CD4-positive, alpha-beta T cell treated with Interleukin-10 for 1 hour (primary cell): ENCODE measurements at places on chromosomes 2 and 18.

- DNase-seq = no peak
These were observed 29.9 kb upstream of the STK39 start for GRCh38 chr2:168277276-168277675.

DNA sequence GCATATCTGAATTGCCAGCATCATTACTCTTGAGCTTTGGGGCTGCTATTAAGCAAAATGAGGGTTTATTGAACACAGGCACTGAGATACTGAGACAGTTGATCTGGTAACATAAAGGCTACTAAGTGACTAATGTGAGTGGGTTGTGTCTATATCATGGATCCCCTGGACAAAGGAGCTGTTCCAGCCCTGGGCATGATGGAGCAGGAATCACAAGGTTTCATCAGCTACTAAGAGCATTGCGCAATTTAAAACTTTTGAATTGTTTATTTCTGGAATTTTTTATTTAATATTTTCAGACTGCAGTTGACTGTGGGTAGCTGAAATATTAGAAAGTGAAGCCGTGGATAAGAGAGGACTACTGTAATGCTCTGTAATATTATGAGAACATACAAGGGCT is 73.5 kb downstream of the MGAT5 start:
- no peak for DNase-seq

DNA sequence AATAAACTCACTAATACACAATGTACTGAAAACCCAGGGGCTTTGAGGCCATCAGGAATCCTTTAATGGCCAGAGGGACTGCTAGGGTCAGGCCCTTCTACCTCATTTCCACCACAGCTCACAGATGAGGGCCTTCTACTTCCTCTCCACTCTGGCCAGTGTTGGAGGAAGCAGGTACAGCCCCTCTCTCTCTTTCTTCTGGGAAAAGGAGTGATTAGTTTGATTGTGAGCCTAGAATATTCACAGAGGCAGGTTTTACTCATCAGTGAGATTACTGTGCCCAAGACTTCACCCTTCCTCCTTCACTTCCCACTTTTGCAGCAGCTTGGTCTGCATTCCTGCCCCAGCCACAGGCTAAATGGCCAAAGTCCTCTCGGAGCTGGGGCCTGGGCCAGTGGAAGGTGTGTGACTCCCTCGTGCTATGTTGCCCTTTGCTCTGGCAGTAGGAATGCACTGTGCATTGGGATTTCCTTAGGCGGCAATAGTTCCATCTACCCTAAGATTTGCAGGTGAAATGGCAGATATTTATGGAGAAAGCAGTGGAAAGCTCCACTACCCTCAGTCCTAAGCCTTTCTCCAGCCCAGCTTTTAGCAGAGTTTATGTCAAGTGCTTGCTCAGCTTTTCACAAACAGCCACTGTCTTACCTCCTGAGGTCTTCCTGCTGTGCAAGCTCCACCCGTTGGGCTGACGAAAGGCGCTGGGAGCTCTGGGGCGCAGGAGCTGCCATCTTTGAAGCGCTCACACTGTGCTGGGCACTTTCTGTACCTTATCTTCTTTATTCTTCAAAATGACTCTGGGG is 36.2 kb upstream of the YES1 start:
- DNase-seq = no peak

- DNase-seq = no peak
These were observed 55.1 kb upstream of the EML4 start for GRCh38 chr2:42114091-42114490.

DNA sequence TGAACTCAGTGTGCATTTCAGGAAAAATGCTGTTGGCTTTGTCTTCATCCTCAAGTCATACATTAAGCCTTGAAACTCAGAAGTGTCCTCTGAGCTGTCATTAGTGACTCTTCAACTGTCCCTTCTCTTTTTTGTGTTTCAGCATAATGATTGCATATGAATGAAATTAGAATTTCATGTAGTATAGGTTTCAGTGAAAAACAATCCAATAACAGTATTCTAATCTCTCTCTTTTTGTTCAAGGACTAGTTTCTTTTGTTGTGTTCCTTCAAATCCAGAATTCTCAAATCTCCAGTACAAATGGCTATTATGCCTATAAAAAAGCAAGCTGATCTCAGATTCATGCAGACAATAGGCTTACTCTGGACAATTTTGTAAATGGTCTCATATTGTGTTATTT is 133.5 kb downstream of the QPCT start:
- DNase-seq = no peak

DNA sequence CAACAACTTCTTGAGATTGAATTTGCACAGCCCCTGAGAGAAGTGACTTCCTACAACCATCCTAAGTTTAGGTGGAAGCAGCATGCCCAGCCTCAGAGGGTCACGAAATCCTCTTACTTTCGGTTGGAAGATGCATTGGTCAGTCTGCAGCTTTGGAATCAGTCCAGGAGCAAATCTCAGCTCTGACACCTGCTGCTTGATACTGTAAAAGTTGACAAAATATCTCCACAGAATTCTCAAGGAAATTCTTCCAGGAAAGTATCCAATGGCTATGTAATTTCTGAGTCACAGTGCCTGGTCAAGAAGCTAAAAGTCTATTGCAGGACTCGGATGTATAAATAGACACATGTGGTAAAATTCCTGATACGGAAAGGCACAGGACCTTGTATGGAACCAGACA is 414.5 kb upstream of the GYPC start:
- DNase-seq = no peak

- DNase-seq = no peak
These were observed 10.9 kb downstream of the WDR7 start for GRCh38 chr18:56662063-56662408.

- no peak for DNase-seq
These were observed 54.2 kb downstream of the HK2 start for GRCh38 chr2:74887960-74888700.

DNA sequence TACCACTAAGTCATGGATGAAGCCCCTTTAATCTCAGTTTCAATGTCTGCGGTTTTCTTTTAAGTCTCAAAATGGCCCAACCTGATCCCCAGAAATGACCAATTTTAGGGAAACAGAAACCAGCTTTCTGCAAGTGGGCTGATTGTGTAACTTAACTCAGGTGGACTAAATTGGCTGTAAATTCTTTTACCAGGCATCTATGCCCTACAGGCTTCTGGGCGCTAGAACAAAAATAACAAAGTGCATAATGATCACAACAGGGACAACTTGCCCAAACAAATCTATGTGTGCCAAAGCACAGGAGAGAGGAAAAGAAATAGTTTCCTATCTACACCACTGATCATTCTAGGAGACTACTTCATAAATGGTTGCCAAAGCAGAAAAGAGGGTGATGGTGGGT is 112.3 kb upstream of the SETBP1 start:
- DNase-seq = no peak

DNA sequence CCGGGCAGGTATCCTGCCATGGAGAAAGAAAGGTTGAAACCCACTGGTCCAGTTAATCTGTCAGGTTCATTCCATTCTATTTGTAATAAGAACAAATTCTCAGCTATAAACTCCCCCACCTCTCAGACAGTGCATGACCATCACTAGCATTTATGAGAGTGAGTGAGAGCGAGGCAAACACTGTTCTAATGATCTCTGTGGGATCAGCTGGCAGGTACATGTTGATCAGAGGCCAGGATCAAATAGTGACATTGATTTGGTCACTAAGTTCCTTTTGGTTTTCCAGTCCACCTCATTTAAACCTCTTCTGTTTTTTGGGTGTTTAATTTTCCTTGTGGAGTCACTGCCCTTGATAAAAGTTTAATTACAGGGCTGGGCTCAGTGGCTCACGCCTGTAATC is 423.1 kb upstream of the CHST9 start:
- DNase-seq = no peak

DNA sequence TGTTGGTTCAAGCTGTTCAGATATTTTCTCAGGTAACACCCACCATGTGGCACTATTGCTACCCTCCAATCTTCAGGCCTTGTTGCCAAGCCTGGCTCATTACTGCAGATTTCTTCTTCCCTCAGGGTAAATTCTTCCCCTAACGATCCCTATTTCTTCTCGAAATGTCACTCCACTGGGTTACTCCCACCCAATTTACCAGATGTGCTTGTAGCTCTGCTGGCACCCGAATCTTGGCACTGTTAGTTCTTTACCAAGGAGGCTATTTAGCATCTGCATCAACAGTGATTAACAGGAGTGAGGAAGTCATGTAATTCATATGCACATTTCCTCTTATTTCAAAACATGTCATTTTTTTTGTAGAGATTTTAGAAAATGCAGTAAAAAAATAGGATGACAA is 217.1 kb upstream of the CYRIA start:
- DNase-seq = no peak

- DNase-seq = no peak
These were observed 109.3 kb downstream of the FHOD3 start for GRCh38 chr18:36406805-36407204.

DNA sequence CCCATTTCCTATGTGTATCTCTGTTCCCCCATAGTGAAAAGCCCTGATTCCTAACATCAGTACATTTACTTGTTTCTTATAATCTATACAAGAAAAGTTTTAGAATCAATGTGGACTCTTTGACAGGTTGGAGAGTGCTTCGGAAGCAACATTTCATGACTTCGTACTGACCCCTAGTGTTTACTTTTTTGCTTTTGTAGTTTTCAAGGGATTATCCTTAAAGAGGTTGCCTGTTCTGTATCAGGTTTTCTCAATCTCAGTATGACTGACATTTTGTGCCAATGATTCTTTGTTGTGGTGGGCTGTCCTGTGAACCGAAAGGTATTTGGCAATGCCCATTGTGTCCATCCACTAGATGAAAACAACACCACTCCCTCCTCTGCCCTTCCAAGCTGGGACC is 43.3 kb upstream of the SERPINB2 start:
- peak; percentile 16 for DNase-seq

GRCh38 chr2:116491292-116491691 is 1323.2 kb upstream of the DDX18 start:
- DNase-seq = no peak

- DNase-seq = no peak
These were observed 128.4 kb upstream of the MEIS1 start for GRCh38 chr2:66306483-66306882.

DNA sequence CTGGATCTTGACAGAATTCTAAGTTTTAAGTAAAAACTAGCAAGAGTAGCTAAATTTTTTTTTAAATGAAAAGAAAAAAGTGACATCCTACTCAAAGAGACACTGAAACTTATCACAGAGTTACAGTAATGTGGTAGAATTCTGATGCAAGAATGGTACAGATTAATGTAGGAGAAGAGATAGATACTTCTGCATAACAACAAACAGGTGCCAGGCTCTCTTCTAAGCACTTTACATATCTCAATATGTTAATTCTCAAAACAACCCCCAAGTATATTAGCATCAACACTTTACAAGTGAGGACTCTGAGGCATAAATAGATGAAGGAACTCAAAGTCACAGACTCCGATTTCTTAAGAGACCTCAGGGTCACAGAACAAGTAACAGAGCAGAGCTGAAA is 28.1 kb downstream of the GCC2 start:
- no peak for DNase-seq

GRCh38 chr2:113038291-113038690 is 14.4 kb downstream of the IL36B start:
- DNase-seq = no peak

- DNase-seq = no peak
These were observed 190.5 kb upstream of the SESTD1 start for GRCh38 chr2:179455172-179455524.

DNA sequence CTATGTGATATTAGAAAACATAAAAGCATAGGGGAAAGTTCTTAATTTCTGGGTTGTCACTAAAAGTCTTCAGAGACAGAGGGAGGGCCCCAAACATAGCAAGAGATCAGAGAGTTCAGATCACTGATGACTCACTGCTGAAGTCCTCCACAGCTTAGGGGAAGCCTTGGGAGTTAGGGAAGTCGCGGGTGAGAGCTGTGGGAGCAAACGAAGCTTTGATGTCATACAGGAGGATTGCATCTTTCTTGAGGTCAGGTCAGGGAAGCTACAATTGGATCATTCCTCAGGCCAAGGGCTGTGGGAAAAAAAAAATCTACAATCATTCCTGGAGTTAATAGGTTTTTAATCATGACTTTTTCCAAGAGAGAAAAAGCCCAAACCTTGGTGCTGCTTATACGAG is 96.2 kb downstream of the COPS8 start:
- no peak for DNase-seq

GRCh38 chr2:176516051-176516602 is 246.9 kb downstream of the MTX2 start:
- DNase-seq = no peak

- DNase-seq = no peak
These were observed 47.3 kb downstream of the PKP4 start for GRCh38 chr2:158504088-158504487.

DNA sequence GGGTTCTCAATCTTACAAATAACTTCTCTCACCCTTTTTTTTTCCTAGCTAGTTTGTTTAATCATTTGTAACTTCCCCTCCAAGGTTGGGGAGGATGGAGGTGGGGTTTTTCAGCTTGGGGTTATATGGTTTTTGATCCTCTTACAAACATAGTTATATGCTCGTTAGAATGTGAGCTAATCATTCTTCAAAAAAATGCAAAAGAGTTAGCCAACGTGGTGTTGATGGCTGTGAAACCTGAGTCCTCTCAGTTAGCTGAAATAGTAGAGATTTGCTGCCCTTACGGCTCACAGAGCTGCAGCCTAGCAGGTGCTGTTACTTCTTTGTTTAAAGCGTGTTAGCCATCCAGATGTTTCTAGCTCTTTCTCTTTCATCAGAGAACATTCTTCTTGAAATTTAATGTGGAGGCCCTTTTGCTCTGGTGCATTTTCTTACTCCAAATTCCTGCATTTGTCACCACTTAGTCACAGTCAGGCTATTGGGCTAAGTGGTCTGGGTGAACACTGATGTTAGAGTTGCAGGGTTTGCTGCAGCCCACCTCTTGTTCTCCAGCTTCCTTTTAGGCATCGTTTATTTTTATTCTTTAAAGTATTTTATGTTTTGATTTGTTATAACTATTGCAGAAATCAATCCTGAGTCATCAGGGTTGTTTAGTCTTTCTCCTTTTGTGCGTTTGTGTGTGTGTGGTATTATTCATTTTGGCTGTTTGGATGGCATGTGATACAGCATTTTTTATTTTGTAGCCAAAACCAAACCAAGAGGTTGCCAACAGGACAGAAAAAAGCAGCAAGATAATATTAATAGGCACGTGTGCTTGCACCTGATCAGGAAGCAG is 41.1 kb downstream of the LIMS1 start:
- DNase-seq = no peak

- no peak for DNase-seq
These were observed 20.5 kb downstream of the SH2D6 start for GRCh38 chr2:85439025-85439472.

GRCh38 chr2:136115183-136115761 is 2.7 kb downstream of the CXCR4 start:
- DNase-seq = no peak

DNA sequence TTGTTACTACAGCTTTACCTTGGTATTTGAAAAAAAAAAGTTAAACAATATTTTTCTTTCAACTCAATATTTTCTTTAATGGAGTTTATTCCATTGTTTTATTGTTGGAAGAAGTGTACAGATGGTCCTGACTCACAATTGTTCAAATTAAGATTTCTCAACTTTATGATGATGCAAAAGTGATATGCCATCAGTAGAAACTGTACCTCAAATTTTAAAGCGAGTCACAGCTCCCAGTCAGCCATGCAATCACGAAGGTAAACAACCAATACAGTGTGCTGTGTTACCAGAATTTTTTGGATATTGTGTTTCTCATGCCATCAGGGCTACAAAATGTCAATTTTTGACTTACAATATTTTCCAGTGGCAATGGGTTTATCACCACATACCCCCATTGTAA is 54.0 kb upstream of the COL5A2 start:
- no peak for DNase-seq
